ENCODE measurements at places on chromosomes 4 and X.

- DNase-seq: no peak
These were observed 40.8 kb downstream of the RTL9 start for GRCh38 chrX:110399497-110399896.

- DNase-seq: no peak
These were observed 80.7 kb upstream of the IGFBP7 start for GRCh38 chr4:57190601-57191481.

- no peak for DNase-seq
These were observed 164.7 kb downstream of the SOWAHB start for GRCh38 chr4:76733068-76733771.

DNA sequence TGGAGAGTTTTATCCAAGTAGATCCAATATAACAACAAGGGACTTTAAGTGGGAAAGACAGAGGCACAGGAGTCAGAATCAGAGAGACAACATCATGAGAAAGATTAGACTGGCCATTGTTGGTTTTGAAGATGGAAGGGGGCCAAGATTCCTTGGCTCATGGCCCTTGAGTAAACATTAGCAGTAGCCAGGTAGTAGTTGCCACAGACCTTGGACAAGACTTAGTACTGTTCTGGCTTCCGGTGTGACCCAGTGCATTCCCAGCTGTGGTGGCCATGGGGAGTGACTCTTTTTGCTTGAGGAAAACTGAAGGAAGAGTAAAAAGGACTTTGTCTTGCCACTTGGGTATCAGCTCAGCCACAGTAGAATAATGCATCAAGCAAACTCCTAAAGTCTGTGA, 462.2 kb upstream of the CPXCR1 start:
- DNase-seq: no peak

DNA sequence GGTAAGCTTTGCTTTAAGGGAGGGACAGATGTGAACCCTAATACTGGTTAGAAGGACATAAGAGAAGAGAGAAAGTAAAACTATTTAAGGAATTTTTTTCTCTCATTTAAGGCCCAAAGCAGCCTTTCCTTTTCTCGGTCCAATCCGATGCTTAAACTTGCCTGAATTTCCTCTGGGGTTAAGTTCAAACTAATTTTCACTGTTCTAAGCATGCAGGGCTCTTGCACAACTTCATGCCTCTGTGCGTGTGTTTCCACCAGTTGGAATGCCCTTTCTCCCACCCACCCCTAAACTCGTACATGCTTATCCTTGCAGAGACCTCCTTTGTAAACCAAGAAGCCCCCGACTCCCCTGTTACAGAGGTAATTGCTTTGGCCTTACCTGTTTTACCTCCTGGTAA, 204.7 kb downstream of the CBR4 start:
- no peak for DNase-seq

DNA sequence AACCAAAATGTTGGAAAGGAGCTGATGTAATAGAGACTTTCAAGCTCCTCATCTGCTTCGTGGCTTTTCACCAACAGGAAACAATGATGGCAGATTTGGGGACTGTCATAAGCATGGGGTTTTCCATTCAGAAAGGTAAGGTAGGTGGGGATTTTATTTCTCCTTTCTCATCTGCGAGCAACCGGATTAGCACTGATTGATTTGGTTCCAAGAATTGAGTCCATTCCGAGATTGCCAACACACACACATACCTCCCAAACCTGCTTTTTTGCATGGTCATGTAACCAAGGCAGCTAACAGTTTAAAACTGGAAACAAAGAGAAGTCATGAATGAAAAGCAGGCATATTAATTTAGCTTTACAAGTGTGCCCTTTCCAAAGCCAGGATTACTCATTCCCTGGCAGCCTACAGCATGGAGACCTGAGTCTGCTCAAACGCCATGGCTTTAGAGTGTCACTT, 63.0 kb upstream of the LNX1 start:
- no peak for DNase-seq

DNA sequence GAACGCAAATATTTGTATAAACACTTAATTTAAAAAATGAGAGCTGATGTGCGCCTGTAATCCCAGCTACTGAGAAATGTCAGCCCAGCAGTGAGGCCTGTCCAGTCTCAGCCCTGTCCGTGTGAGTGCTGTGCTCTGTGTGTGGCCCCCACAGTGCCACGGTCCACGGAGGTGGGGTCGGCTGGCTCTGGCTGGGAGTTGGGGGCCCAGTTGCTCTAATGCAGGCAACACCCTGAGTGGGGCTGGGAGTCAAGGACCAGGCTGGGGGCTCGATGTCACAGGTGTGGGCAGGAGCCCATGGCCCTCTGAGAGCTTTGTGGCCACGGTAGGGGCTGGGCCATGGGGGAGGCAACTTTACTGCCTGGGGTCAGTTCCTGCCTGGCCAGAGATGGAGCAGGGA, 12.8 kb downstream of the PCGF3 start:
- DNase-seq: no peak

DNA sequence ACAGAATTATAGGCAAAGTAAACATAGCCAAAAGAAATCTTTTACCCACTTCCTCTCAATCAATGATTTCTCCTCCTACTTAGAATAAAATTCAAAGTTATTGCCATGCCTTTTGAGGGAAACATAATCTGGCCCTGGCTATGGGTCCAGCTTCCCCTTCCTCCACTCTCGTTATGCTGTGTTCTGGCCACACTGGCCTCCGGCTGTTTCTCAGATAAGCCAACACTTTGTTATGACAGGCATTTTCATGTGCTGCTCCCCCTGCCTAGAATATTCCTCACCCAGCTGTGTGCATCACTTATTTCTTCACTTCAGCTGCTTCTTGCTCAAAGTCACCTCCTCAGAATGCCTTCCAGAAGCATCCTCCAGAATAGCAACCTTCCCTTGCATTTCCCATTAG, 386.6 kb upstream of the AADAT start:
- DNase-seq: no peak

GRCh38 chr4:1061056-1061700, 49.8 kb downstream of the FGFRL1 start:
- DNase-seq: no peak

- no peak for DNase-seq
These were observed 51.0 kb upstream of the NHSL2 start for GRCh38 chrX:71859637-71860036.

- no peak for DNase-seq
These were observed 103.6 kb upstream of the BMP3 start for GRCh38 chr4:80926891-80927290.

- no peak for DNase-seq
These were observed 8.7 kb upstream of the MSANTD1 start for GRCh38 chr4:3239998-3240920.

DNA sequence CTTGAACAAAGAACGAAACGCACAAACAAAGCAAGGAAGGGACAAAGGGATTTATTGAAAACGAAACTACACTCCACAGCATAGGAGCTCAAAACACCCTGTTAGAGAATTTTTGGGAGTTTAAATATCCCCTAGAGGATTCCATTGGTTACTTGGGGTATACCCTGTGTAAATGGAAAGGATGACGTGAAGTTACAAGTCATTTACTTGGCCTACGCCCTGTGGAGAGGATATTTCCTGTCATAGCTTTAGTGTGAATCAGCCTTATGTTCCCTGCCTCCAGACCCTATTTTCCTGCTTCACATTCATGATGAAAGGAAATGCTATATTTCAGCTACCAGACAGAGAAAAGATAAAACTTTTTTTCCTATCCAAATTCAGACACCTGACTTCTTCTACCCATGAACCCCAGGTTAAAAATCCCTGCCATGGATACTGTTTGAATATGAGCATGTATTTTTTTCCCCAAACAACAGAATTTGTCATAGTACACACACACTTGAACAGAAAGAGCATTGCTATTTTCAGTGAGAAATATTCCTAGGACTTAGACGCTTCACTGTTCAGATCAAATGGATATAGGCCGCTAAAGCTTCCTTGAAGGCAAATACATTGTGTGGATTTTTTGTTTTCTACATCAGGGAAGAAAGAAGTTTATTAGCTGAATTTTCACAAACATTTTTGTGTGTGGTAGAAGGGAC, 20.4 kb downstream of the PIN4 start:
- DNase-seq: no peak

DNA sequence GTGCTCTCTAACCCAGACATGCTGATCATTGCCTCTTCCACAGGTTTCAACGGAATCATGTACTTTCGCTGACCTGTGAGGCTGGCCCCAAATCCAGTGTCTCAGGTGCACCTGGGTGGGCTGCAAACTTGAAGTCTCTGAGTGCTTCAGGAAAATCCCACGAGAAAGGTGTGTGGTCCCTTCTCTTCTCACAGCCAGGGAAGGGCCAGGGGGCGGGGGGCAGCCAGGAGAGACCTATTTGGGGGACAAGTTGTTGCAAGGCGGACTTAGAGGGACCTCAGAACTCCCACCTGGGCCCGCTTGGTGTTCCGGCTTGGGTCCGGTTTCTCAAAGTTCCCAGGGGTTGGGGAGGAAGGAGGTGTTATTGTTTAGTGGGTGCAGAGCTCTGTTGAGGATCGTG, 80.0 kb downstream of the HMX1 start:
- DNase-seq: no peak

DNA sequence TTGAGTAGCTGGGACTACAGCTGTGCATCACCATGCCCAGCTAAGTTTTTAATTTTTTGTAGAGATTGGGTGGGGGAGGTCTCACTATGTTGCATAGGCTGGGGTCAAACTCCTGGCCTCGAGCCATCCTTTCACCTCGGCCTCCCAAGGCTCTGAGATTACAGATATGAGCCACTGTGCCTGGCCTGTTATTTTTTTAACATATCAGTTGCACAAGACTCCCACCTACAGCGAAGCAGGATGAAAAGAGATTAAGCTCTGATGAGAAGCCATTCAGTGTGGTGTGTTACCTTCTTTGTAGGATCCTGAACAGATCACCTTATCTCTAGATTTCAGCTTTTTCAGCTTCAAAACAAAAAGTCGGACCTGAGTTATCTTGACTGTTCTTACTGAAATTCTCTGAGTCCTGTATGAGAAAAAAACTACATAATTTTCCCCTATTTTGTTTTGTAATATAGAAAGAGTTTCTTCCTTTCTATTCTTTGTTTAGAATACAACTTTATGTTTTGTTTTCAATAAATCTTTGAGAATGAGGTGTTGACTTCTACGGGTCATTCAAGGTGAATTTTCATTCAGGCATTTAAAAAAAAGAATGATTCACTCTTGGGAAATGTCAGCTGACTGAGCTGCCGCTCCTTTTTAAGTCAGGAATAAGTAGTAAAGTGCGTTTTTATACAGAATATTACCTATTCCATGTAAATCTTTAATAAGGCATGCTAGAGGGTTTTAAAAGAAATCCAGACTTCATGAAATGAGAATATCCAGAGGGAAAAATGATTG, 134.6 kb downstream of the ARSF start:
- DNase-seq: no peak

GRCh38 chrX:65987811-65988210, 52.1 kb downstream of the VSIG4 start:
- no peak for DNase-seq

DNA sequence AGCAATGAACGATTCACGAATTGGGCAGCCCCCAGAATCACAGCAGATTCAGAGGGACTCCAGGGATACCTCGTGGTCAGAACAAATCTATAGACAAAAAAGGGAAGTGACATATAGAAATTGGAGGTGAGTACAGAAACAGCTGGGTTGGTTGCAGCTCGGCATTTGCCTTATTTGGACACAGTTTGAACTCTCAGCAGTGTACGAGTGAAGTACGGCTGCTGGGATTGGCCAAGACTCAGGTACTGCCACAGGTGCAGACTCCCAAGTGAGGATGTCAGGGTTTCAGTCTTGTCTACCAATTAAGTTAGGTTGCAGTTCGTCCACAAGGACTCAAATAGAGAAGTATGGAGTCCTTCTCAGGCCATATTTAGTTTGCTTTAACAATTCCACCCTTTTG, 28.2 kb downstream of the HTT-AS start:
- DNase-seq: no peak

- DNase-seq: no peak
These were observed 24.6 kb upstream of the ANTXR2 start for GRCh38 chr4:80097400-80098177.

GRCh38 chr4:150297861-150298474, 219.7 kb downstream of the DCLK2 start:
- no peak for DNase-seq

DNA sequence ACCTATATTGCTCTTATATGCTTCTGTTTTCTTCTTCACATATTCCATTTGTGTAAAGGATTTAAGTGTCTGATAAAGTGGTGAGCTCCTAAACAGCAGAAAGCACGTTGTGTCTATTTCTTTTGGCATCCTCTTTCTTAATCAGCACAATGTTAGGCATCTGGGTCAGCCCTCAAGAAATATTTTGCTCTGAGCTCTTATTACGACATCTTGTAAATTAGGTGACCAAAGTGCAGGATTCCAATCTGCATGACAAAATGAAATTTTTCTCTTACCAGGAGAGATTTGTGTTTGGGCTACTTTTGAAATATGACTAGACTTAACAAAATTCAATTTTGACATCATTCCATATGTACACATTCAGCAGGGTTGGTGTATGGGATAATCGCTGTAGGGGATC, 210.0 kb upstream of the IGFBP7 start:
- no peak for DNase-seq

DNA sequence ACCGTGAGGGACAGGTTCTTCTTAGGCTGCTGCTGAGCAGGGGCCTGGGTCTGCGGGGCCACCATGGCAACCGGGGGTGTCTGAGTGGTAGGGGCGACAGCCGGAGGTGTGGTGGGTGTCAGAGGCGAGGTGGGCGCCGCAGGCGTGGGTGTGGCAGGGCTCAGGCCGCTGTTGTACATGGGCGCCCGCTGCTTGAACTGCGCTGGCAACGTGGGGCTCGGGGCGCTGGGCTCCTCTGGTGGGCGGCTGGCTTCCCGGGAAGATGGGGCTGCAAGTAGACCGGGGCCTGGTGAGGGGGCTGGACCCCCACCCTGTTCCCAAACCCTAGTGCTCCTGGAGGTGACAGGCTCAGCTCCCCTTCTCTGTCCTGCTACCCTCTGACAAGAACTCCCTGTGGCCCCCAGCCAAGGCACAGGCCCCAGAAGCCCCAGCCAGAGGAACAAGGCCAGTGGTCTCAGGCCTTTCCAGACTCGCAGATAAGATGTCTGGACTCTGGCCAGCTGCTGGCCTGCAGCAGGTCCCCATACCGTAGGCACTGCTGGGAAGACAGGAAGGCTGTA, 24.8 kb downstream of the NELFA start:
- no peak for DNase-seq

DNA sequence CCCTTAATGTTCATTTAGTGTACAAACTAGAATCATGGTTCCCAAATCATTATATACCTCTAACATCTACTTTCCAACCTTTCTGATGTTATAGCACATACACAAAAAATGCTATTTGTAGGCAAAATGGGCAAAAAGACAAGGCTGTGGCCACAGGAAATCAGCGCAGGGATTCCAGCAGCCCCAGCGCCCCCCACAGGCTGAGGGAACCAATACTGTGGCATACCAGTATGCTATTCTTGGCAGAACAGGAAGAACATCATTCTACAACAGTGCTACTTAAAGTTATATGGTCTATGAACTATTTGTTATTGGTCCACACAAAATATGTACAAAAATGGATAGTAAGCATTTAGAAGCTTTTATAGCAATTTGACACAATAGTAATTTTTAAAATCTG, 25.3 kb downstream of the STEEP1 start:
- DNase-seq: no peak

DNA sequence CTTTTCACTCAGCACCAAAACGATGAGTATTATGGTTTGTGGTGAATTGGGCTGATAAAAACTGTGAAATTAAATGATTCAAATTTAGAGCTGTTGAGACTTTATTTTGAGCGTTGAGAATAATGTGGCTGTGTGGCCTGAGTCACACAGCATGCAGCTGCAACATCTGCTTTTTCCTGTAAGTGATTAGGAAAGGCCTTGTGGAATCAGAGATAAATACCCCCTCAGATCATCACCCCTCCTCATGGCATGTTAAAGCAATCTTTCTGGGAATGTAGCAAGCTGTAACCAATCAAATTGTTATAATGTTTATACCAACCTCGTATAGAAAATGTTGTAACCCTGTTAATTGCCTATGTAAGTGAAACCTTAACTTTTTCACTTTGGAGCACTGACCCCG, 90.0 kb upstream of the GRPR start:
- no peak for DNase-seq
